ENCODE measurements at places on chromosomes 6 and 20.

DNA sequence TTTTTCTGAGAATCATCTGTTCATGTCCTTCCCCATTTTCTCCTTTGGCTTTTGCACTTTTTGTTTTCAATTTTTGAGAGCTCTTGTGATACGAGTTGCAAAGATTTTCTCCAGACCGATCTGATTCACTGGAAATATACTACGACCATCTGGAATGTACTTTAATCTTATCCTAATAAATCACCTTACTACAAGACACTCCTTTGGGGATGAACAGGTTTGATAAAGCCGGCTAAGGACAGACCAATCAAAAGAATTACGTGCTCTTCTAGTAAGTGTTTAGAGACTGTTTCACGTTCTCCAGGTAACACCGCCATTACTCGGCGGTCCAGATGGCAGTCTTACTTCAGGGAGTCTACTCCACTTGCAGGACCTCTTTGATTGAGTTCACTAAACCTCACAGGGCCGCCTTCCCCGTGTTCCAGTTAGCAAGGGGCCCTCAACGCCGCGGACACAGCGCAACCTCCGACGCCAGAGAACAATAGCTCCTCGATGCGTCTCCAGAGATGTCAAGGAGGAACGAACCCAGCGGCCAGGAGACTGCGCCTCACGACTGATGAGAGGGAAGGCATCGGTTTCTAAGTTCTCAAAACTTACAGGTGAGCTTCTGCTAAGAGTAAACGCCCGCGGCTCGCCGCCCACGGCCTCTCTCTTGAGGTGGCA lies 920 bp upstream of the WTAP start:
- no peak for DNase-seq

DNA sequence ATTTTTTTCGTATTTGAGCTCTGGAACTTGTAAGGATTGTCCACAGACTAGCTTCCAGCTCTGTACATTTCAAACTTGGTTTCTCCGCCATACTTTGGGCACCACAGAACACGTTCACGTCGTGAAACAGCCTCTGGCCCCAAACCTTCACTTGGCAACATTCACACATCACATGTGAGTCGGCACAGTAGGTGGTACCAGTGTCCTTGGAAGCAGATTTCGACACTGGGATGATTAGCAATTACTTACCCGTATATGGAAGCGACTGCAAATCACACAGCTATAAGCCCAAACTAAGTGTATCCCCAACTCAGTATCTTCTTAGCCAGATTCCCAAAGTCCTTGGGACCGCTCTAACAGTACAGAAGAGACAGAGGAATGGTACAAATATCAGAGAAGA lies 60.2 kb downstream of the MAFB start:
- no peak for DNase-seq

GRCh38 chr20:15945289-15945688 lies 628.0 kb downstream of the KIF16B start:
- peak; percentile 21 for DNase-seq

GRCh38 chr6:51029561-51029960 lies 210.9 kb downstream of the TFAP2B start:
- DNase-seq = no peak

- DNase-seq = no peak
Measured at GRCh38 chr6:73569121-73569520, 48.3 kb upstream of the EEF1A1 start.

DNA sequence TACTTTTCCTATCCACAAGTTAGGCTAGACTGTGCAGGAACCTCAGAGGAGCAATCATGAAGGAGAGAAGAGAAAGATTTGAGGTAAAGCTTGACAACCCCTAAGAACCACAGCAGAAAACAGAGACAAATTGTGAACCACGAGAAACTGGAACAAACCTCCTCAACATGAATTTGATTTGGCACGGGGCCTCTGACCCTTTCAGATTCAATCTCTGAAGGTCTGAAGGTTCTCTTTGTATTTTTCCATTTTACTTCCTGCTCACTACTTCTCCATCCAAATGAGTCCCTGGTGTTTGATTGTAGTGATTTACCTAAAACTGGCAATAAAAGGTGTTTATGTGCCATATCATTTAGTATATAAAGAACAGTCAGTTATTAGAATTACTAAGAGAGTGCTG lies 126.1 kb upstream of the STXBP5 start:
- no peak for DNase-seq

DNA sequence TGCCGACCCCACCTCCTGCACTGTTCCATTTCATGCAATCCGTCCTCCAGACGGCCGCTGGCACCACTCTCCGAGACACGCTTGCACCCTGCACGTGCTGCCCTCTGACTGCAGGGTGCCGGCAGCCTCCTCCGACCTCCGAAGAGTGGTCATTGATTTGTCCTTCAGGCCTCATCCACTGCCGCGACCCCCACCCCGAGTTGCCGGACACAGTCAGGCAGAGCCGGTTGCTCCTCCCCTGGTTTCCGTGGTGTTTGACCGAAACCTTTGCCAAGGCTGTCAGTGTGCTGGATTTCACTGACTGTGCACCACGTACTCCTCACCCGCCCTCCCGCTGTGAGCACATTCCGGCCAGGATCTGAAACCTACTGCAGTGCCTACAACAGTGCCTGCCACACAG lies 156.4 kb upstream of the PDE10A start:
- no peak for DNase-seq

DNA sequence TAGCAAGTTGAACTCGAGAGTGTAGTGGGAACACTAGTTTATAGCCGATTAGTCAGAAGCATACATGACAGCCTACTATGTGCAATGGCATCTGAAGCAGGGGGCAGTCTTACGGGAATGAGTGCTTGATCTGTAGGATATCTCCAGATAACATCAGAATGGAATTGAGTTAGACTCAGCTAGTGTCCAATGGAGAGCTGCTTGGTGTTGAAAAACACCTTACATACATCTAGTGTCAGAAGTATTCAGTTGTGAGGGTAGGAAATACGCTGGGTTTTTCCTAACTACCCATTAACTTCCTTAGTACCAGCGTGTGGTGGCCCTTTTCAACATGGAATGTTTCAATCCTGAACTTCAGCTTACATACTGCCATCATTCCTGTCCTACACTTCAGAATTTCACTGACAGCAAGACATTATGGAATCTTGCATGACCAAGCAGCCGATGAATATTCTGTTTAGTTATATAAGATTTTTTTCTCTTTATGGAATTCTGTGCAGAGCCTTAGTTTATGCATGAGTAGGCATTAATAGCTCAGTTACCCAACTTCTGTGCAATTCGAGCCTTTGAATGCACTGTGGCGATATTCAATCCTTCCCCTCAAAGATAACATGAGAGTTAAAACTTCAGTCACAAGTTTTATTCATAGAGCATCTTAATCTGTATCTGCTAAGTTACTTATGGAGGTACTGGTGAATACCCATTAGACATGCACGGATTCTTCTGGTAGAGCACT lies 218.6 kb upstream of the MOCS1 start:
- DNase-seq = no peak

- no peak for DNase-seq
Measured at GRCh38 chr20:57772349-57772964, 62.6 kb upstream of the PMEPA1 start.

GRCh38 chr6:51844336-51844735 lies 243.1 kb downstream of the PKHD1 start:
- DNase-seq = no peak

GRCh38 chr20:64024141-64024990 lies 11.6 kb upstream of the C20orf204 start:
- peak; percentile 92 for DNase-seq

DNA sequence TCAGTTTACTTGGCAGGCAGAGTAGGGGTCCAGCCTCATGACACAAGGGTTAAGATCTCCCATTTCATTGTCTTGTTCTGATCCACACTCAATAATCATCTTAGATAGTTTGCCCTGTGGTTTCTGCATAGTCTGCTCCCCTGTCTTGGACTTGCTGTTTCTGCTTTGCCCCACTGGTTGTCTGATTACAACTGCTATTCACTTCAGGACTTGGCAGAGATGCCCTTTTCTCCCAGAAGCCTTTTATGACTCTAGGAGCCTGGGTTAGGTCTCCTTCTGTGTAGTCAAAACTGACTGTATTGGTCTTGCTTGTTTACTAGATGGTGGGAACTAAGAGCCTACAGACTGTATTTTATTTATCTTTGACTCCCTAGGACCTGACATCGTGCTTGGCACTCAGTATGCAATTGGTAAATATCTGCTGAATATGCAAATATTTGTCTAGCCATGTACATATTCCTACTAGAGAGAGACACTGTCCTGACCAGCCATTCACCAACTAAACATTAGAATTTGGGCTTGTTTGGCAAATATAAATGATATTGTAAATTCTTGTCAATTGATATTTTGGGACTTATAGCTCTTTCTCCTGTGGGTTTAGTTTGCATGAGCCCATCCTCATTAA lies 165.9 kb upstream of the KCNK16 start:
- DNase-seq = no peak

- DNase-seq = no peak
Measured at GRCh38 chr6:7425808-7426190, 36.2 kb downstream of the RIOK1 start.

DNA sequence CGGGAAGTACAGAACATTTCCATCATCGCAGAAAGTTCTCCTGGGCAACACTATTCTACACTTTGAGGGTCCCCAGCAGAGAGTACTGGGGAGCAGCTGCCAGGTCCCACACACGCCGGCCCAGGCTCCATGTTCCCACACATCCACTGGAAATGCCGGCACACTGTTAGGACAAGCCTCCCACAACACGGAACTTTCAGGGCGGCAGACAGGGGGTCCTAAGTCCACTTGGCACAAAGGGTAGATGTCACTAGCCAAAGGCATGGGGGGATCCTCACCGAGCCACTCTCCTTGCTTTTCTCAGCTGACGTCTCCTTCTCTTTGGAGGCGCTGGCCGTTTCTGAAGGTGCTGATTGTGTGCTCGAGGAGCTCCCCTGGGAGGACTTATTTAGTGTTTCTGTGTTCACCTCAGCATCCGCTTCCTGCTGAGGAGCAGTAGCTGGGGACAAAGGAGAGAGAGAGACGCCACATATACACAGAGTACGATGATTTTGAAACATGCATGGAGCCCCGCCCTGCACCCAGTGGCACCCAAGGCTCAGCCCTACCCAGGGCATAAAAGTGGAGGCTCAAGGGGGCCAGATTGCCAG lies 135.4 kb downstream of the ZMYND8 start:
- no peak for DNase-seq

- DNase-seq = no peak
Measured at GRCh38 chr20:15639839-15640238, 933.4 kb downstream of the KIF16B start.

DNA sequence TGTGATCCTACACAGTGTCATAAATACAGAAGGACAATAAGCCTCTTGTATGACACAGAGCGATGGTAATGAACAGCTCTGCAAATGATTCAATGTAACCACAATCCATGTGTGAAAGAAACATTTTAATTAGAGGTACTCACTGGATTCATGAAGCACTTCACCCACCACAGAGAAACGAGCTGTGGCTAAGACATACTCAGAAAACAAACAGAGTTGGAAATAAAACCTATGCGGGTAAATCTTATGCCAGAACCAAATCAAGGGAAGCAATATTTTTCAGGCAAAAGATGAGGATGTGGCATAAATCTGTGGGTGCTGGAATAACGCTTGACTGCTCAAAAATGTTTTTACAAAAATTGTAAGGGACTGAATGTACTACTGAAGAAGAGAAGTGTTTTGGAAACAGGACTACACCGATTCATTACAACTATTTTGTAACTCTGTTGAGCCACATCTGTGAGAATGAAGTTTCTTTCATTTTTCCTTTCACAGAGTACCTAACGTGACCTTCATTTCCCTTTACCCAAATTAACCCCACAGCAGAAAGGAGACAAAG lies 112.1 kb downstream of the WDR27 start:
- DNase-seq = no peak

GRCh38 chr20:21517566-21518277 lies 3.9 kb upstream of the NKX2-2 start:
- DNase-seq = no peak

DNA sequence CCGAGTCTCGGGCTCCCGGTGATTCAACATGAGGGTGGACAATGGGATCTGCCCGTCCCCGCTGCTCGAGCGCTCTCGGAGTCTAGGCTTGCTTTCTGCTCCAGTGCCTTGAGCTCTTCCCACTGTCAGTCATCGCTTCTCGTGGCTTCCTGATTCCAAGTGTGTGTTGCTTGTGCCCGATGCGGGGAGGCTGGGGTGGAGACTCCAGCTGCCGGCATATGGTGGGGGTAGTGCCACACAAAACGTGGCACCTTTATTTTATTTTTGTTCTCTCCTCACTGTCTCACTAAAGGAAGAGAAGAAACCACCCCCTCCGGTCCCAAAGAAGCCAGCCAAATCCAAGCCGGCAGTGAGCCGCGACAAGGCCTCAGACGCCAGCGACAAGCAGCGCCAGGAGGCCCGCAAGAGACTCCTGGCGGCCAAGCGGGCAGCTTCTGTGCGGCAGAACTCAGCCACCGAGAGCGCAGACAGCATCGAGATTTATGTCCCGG lies 14.8 kb upstream of the MYL9 start:
- no peak for DNase-seq

GRCh38 chr6:7541175-7542064 lies at the start of gene DSP:
Gene DSP, plus strand, starts transcription at chr6:7541671. Its CDS starts 245 bp downstream, at chr6:7541916.
- peak; percentile 85 for DNase-seq

DNA sequence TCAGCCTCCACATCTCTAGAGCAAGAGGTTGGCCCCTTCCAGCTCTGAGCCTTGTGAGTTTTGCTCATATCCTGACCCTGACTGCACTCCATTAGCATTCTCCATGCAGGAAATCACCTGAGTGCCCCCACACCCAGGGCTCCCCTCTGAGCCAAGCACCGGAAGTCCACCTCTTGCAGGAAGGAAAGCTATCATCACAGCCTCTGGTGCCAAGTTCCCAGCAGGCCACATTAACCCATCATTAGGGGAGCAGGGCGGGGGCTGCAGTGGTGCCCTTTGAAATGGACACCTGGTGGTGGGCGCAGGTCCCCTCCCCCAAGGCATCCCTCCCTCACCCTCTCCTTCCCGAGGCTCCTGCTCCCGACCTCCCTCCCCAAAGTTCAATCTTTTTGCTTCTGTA lies 16.1 kb downstream of the GRM4 start:
- DNase-seq = no peak
